Immature natural killer cell (primary cell): ENCODE measurements at places on chromosomes 6 and 20. TPM values are rescaled to one million over a fixed set of nuclear protein-coding genes. Genes with fewer than 3 reads are reported as not detected.
A peak's percentile ranks its signal among the peaks of the same experiment; 100 is the strongest.

- H3K4me3 ChIP-seq, result peak overlapping the region; percentile 73
- no peaks in the 10 kb centered on the region for H3K36me3 ChIP-seq
- peaks cover 41% of the 10 kb centered on the region for H3K4me1 ChIP-seq
- peak; percentile 50 for DNase-seq
Measured at GRCh38 chr6:3228771-3229565, 1.5 kb upstream of the TUBB2B start.

DNA sequence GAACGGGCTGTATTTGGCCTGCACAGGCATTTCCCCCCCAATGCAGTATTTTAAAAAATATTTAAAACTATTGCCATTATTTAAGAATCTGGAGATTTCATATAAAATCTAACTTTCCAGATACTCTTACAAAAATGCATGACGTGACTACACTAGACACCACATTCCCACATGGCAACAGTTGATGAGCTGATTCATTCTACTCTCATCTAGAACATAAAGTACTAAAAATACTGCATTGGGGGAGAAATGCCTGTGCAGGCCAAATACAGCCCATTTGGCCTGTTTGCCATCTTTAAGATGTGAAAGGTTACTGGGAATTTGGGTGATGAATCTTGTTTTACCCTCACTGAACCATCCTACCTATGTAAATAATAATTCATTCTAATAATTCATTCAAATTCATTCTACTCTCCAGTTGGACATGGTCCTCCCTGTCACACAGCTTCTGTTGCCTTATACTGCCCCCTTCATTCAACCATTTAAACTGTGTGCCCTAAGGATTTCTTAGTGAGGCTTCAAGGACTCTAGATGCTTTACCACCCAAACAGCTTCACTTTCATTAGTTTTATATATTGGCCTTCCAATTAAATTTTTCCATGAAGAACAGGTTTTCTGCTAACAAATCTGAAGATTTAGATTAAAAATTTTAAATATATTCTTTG, 6.9 kb upstream of the ZSCAN16 start:
- H3K4me3 ChIP-seq, result no peak overlapping the region
- peaks cover 30% of the 10 kb centered on the region for H3K36me3 ChIP-seq
- H3K27ac ChIP-seq, result no peak overlapping the region
- H3K4me1 ChIP-seq, result no peaks in the 10 kb centered on the region
- H3K27me3 ChIP-seq, result no peaks in the 10 kb centered on the region

DNA sequence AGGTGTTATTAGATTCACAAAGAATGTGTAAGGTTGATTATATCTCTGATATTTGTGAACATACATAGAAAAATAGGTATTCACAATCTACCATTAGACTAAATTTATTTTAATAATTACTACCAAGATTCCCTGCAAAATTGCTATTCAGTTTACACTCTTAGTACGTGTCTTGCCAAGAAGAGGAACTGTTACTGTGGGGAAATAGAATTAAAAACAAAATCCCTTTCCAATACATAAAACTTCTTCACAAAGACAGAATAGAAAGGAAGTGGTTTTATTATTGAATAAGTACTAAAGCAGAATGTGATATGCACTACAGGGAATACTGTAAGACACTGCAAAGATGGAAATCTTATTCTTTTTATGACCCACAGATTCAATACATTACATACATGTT, 17.0 kb downstream of the RAB32 start:
- H3K4me3 ChIP-seq, result no peak overlapping the region
- no peak overlapping the region for H3K27ac ChIP-seq
- no peaks in the 10 kb centered on the region for H3K36me3 ChIP-seq
- no peaks in the 10 kb centered on the region for H3K27me3 ChIP-seq
- no peak for DNase-seq

DNA sequence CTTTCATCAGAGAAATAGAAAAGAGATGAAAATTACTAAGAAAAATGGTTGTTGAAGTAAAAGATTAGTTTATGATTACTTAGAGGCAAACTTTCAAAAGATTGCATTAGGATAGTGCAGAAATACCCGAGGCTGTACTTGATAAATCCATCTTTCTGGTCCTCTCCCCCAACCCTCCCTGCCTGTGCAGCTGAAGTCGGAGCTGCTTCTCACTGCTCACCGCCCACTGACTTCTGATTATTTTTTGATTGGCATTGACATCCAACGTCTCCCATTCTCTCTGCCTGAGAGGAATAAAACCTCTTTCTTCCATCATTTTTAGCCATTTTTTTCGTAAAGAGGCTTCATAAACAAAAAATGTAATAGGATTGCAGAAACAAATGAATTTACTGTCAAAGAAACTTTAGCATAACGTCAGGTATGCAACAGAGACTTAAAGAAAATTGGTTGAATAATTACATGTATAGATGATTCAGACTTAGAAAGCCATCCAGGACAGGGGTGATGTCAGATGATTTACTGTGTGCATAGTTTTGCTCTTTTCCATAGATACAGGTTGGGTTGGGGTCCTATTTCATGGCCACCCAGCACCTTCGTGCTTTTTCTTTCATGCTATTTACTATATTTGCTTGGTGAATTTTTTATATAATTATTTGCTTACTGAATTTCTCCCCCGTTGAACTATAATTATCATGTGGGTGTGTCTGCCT, 53.6 kb upstream of the EDN3 start:
- peaks cover 2% of the 10 kb centered on the region for H3K27me3 ChIP-seq
- no peak for DNase-seq
- H3K36me3 ChIP-seq, result peaks cover 57% of the 10 kb centered on the region
- H3K4me3 ChIP-seq, result no peak overlapping the region

GRCh38 chr6:137866914-137867684, at the start of gene TNFAIP3:
Gene TNFAIP3, plus strand, starts transcription at chr6:137867259. Its CDS starts 3,969 bp downstream, at chr6:137871228.
- peak; percentile 96 for DNase-seq
- H3K4me1 ChIP-seq, result peaks cover 49% of the 10 kb centered on the region
- H3K36me3 ChIP-seq, result peaks cover 16% of the 10 kb centered on the region

DNA sequence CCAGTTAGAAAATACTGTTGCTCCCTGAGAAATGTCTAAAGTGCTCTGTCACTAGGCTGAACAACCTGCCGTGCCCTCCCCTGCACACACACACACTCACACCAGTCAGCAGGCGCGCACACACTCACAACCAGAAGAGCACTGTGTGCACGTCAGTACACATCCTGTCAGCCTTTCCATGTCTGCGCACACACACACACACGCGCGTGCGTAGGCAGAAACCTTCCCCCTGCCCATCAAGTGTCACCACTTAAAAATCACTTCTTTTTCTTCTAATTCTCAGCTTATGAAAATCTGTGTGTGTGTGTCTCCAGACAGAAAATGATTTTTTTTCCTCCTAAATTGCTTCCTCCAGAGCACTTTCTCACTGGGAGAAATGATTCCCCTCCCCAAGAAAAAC, 100.3 kb downstream of the EDN3 start:
- no peak overlapping the region for H3K4me3 ChIP-seq
- peaks cover 10% of the 10 kb centered on the region for H3K27me3 ChIP-seq
- no peaks in the 10 kb centered on the region for H3K36me3 ChIP-seq
- peaks cover 4% of the 10 kb centered on the region for H3K4me1 ChIP-seq

- no peak for DNase-seq
- H3K27ac ChIP-seq, result no peak overlapping the region
- H3K4me1 ChIP-seq, result peaks cover 54% of the 10 kb centered on the region
- peaks cover 1% of the 10 kb centered on the region for H3K27me3 ChIP-seq
Measured at GRCh38 chr6:100809346-100809745, 71.8 kb downstream of the ASCC3 start.

DNA sequence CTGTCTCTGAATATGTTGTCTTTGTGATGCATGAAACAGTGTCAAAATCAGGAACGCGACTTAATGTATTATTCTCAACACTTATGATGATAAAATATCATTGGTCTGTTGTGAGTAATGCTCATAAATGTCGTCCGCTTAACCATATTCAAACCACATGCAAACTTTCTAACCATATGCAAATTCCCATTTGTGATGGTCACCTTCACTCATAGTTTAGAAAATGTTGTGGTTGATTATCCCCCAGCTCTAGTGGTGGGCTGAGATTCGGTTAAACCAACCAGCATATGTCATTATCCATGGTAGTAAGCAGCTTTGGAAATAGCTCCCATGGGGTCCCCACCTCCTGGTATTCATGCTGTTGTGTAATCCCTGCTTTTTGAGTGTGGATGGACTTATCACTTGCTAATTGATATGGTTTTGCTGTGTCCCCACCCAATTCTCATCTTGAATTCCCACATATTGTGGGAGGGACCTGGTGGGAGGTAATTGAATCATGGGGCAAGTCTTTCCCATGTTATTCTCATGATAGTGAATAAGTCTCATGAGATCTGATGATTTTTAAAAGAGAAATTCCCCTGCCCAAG, 360.0 kb upstream of the TSHZ2 start:
- no peak for DNase-seq
- H3K4me1 ChIP-seq, result no peaks in the 10 kb centered on the region
- no peak overlapping the region for H3K27ac ChIP-seq
- H3K27me3 ChIP-seq, result peaks cover 4% of the 10 kb centered on the region
- no peak overlapping the region for H3K4me3 ChIP-seq

- no peak for DNase-seq
- no peak overlapping the region for H3K27ac ChIP-seq
- no peaks in the 10 kb centered on the region for H3K27me3 ChIP-seq
- H3K4me1 ChIP-seq, result no peaks in the 10 kb centered on the region
- no peak overlapping the region for H3K4me3 ChIP-seq
- no peaks in the 10 kb centered on the region for H3K36me3 ChIP-seq
Measured at GRCh38 chr6:95293257-95293656, 284.1 kb upstream of the MANEA start.

- peak overlapping the region; percentile 95 for H3K27ac ChIP-seq
- DNase-seq, result no peak
Measured at GRCh38 chr20:49276161-49276960, 1.5 kb downstream of the ZNFX1 start.

DNA sequence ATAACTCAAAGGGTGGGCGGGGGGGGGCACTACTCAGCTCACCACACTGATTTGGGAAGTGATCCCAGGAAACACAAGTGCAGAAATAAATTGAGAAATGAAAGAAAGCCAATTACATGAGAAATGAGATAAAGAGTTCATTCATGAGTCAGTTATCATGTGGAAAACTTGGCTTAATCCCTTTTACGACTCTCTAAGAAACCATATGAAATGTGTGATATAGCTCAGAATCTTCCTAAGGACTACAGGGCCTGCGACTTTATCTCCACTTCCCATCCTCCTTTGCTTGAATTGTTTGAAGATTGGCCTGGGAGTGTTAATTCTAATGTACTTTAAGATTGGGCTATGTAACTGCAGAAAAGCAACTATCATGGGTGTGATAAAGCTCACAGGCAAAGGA, 3.6 kb upstream of the BTN2A2 start:
- H3K4me3 ChIP-seq, result no peak overlapping the region
- peaks cover 43% of the 10 kb centered on the region for H3K4me1 ChIP-seq
- peaks cover 24% of the 10 kb centered on the region for H3K36me3 ChIP-seq
- DNase-seq, result no peak

DNA sequence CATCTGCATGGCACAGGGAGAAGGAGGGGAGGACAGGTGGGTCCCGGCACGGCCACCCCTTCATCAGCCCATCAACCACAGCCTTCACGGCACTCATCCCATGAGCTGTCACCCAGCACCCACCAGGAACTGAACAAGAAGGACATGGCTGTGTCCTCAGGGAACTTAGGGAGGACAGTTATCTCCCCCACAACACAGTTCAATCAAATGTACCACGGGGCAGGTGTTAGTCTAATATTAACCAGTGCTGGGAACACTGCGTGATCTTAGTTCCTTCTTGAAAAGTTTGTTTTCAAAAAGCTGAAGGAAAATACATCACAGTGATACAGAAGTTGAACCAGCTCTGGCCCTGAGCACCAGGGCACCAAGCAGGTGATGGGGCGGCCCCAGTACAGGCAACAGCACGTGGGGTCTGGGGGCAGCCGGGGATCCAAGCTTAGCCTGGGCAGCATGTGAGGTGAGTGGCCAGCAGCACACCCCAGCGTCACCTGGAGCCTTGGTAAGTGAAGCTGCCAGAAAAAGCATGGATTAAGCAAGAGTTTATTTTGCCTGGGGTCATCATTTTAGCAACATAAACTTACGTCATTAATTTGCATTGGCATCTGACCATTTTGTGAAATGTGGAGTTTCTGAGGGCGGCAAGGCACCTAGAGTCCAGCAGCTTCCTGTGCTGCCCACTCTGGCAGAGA, 35.5 kb upstream of the AFDN start:
- H3K4me1 ChIP-seq, result no peaks in the 10 kb centered on the region
- H3K4me3 ChIP-seq, result no peak overlapping the region
- H3K27ac ChIP-seq, result no peak overlapping the region
- H3K27me3 ChIP-seq, result peaks cover 10% of the 10 kb centered on the region
- peaks cover 4% of the 10 kb centered on the region for H3K36me3 ChIP-seq

DNA sequence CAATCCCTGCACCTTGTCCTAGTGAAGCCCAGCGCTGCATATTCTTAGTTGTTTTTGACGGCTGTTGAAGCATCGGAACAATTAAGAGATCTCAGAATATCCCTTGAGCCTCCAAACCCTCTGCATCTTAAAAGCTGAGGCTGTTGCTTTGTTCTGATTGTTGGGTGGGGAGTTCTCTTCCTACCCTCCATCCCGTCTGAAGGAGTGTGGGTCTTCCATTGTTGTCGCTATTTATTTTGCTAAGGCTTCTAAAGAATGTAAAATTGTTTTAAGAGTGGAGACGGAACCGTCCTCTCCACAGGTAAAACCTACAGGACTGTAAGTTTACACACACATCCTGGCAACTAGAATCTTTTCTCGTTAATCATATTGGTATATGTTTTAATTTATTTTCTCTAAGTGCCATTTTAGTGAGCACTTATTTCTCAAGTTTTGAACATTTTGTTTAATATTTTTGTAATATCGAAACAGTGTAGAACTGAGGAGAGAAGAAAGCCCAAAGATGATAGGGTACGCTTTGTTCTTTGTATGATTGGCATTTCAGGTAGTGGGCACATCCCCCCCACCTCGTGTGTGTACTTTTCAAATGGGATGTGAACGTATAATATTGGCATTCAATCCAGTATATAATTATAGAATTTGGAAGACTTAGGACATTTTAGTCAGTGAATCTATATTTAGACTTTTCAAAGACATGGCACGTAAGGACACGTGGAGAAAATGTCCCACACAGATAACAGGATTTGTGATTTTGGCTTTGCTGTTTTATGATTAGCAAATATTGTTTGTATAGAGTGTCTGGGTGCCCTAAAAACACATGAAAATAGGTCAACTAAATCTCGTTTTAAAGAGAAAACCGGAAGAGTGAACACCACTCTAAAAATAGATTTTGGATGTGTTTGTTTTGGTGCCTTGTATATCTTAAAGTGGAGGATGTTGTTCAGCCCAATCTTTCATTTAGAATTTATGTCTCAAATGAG, 1.3 kb downstream of the RNF146 start:
- peaks cover 8% of the 10 kb centered on the region for H3K27me3 ChIP-seq
- peak overlapping the region; percentile 96 for H3K27ac ChIP-seq
- H3K4me3 ChIP-seq, result peak overlapping the region; percentile 98
- H3K4me1 ChIP-seq, result peaks cover 48% of the 10 kb centered on the region

- no peak for DNase-seq
- no peaks in the 10 kb centered on the region for H3K27me3 ChIP-seq
- H3K36me3 ChIP-seq, result no peaks in the 10 kb centered on the region
- H3K27ac ChIP-seq, result no peak overlapping the region
- H3K4me1 ChIP-seq, result no peaks in the 10 kb centered on the region
- no peak overlapping the region for H3K4me3 ChIP-seq
Measured at GRCh38 chr20:40146071-40146470, 543.0 kb downstream of the MAFB start.

RAB44 gene
- polyA plus RNA-seq, result not detected

KIF3B gene
- polyA plus RNA-seq, result 1.1 TPM

APOBEC2 gene
- polyA plus RNA-seq, result not detected
